Trophoblast cell (in vitro differentiated cells and primary cell): ENCODE measurements at places on chromosomes 12 and 14.
A peak's percentile ranks its signal among the peaks of the same experiment; 100 is the strongest.

- no peak for DNase-seq
These were observed 49.9 kb downstream of the OTX2 start for GRCh38 chr14:56760164-56760914.

- peak; percentile 47 for DNase-seq
These were observed 1.1 kb upstream of the HOMEZ start for GRCh38 chr14:23286902-23287479.

DNA sequence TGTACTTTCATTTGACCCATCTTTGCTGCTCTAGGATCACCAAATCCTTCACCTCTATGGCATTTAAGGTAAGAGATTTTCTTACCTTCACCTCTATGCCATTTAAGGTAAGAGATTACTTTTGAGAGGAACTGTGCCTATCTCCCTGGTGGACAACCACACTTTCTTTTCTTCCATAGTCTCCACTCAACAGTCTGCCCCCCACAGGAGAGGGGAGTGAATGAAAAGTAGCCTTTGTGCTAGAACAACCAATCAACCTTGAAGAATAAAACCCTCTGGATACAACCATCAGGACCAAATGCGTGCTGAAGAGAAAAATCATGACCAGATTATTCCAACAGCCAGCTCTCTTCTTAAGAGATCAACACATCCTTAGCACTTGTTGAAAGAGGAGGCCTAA is 258.6 kb upstream of the TMPO start:
- DNase-seq, result no peak

DNA sequence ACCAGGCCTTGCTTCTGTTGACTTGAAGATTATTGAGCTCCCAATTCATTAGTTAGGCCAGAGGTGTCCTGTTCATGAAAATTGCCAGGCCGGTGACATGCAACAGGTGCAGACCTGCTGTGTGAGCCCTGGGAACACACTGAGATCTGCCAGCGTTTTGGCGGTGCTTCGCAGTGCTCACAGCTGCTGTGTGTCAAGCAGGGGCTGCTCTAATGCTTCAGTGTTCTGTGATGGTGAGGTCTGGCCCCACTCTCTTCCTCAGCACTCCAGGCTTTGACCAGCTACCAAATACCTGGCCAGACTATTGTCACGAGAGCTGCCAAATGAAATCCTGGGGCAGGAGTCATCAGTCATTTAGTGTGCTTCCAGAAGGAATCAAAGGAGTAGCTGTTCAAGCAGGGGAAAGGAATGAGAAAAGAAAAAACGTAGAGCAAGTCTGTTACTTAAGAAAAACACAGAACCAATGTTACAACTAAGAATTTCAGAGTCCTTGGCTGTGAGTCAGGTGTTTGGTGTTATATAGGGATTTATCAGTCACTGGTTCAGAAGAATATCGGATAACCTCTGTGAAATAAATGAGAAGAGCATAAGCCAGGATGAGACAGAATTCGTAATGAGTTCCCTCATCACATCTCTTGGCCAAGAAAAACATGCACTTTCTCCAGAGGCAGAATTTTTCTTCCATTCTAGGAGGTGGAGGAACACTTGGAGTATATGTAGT is 150.8 kb downstream of the FBXL14 start:
- peak; percentile 39 for DNase-seq

DNA sequence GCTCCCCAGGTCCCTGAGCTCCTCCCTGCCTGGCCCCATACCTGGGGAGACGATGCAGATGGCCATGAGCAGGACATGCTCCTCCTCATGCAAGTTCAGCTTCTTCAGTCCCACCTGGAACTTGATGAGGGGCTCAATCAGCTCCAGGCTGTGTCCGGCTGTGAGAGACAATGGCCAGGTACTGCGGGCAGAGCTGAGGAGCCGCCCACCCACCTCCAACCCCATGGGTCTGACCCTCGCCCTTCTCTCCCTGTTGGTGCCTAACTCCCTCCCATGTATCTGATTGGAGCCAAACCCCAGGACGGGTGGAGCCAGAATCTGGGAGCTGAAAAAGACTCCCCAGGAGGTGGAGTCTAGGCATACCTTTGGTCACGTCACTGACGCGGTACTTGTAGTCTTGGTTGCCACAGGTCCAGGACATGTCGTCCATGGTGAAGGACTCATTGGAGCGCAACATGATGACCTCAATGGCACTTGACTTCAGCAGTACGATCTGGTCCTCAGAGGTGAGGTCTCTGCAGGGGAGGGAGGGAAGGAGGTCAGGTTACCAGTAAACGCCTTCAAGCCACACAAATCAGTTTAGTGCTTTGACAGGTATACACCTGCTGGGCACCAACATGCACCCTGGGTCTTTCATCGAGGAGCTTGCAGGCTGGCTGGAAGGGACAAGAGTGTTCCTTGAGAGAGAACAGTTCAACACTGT is 26.7 kb upstream of the HDAC7 start:
- no peak for DNase-seq

GRCh38 chr12:124480469-124481256 is 86.7 kb downstream of the NCOR2 start:
- DNase-seq, result peak; percentile 94

DNA sequence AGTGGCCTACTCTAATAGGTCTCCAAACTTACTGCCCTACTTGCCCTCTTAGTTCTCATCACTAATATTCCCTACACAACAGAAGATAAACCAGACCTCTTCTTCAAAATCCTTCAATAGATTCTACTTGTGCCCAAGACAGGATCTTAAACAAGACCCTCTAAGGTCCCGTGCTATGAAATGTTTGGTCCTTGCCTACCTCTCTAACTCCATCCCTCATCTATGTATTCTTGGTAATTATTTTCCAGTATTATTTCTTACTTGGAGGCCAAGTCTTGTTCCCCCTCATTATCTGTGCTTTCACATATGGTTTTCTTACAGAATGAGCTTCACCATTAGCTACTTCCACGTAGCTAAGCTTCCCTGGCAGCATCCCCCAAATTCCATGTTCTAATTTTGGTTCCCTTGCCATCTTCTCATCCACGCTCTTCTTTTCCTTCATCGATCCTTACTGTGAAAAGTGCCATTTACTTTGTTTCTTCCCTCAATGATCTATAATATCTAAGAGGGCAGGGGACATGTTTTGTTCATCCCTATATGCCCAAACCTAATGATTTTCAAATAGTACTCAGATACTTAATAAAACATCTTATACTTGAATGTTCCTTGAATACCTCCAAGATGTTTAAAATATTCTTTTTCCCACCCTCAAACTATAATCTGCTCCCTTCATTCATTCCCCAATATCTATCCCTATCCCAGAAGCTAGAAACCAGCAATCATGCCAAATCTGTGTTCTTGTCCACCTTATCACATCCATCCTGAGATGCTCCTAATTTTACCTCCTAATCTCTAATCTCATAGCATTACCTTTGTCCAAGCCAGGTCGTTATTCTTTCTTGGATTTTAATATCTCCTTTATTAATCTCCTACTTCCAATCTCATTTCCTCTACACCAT is 10.1 kb downstream of the HNRNPC start:
- DNase-seq, result no peak

- no peak for DNase-seq
These were observed 176.7 kb downstream of the DPF3 start for GRCh38 chr14:72717220-72717619.

- peak; percentile 38 for DNase-seq
These were observed 2.8 kb downstream of the LRRC74A start for GRCh38 chr14:76829013-76829365.

GRCh38 chr12:130832561-130833209 is 6.4 kb downstream of the STX2 start:
- no peak for DNase-seq

DNA sequence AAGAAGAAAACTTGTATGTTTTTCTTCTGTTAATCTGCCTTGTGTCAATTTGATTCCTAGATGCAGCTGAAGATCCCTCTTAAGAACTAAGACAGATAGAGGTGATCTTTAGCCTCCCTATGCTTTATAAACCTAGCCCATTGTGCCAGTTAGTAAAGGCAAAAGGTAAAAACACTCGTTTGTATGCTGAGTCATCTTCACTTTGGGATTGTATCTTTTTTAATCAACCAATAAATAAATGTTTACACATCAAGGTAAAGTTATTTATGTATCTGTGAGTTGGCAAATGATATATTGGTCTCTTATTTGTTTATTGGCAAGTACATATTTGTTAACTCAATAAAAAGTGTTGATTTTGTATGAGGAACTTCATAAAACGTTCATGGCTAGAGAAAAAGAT is 165.9 kb upstream of the AMIGO2 start:
- no peak for DNase-seq

DNA sequence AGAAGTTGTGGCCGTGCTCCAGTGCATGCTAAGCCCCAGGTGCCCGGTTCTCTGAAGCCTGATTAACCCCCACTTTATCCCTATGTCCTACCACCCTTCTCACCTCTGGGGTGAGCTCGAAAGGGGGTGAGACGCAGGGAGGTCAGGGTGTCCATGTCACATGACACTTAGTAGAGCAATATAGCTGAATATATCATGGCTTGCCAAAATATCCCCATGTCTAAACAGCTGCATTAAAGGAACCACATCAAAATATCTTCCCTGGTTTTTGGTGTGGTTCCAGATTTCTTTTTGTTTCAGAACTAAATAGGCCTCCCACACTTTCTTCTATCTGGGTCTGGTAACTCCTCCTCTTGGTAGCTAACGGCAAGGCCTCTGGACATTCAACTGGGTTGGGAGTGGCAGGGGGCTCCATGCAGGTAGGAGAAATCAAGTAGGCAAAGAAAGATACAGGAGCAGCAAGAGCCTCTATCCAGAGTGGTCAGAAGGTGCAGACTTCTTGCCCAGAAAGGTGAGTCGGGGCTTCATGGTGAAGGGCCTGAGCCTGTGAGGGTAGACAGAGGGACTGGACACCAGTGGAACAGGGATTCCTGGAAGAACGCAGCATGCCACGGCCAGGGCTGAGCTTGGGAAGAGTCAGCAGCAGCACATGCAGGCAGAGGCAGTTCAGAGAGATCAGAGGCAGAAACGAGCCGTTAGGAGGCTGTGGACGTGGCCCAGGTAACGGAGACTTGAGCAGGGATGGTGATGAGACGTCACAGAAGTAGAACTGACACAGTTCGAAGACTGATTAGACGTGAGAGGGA is 202.8 kb upstream of the DIO3 start:
- no peak for DNase-seq

GRCh38 chr12:59452746-59453145 is 143.1 kb upstream of the SLC16A7 start:
- no peak for DNase-seq

GRCh38 chr12:98532687-98533304 is 17.4 kb downstream of the TMPO start:
- DNase-seq, result peak; percentile 28

GRCh38 chr12:2547273-2548044 is 247.3 kb upstream of the FKBP4 start:
- DNase-seq, result no peak

GRCh38 chr12:27535318-27535717 is 11.3 kb downstream of the PPFIBP1 start:
- peak; percentile 43 for DNase-seq

- no peak for DNase-seq
These were observed 411.0 kb downstream of the C12orf50 start for GRCh38 chr12:87618199-87618598.

DNA sequence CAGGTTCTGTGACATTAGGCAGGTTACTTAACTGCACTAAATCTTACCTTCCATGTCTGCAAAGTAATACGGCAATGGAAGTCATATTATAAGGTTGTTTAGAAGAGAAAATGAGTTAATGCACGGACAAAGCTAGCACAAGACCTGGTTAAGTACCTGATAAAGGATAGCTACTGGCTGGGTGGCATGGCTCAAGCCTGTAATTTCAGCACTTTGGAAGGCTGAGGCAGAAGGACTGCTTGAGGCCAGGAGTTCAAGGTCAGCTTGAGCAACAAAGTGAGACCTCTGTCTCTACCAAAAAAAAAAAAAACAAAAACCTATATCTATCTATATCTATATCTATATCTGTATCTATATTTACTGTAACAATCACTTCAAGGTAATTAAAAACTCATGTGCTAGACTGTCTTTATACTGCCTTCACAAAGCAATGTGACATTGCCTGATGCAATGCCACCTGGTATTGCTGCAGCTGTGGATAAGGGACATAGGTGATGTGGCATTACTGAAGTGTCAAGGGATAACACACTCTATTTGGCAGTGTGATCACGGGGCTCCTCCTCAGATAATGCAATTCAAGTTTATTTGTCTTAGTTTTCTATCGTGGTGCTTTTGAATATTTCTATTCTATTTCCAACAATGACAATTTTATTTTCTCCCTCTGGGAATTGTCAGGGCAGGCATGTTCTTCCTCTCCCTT is 107.1 kb downstream of the PAX9 start:
- DNase-seq, result no peak

DNA sequence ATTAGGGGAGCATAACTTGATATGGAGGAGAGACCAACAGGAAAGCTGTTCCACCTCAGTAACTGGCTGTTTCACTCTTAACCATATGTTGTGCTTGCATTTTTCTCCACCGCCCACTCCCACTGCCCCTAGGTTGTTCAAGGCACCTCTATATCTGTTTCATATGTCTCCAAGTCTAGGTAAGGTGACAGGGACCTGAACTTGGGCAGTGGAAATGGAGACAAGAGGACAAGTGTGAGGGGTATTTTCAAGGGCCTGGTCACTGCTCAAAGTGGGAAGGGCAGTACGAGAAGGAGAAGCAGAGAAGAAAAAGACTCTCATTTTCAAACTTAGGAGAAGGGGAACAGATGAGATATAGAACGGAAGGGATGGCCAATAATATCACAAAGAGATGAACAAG is 3.1 kb downstream of the SLC38A1 start:
- DNase-seq, result no peak
